ENCODE measurements at places on chromosomes 5 and 9.
A peak's percentile ranks its signal among the peaks of the same experiment; 100 is the strongest.

DNA sequence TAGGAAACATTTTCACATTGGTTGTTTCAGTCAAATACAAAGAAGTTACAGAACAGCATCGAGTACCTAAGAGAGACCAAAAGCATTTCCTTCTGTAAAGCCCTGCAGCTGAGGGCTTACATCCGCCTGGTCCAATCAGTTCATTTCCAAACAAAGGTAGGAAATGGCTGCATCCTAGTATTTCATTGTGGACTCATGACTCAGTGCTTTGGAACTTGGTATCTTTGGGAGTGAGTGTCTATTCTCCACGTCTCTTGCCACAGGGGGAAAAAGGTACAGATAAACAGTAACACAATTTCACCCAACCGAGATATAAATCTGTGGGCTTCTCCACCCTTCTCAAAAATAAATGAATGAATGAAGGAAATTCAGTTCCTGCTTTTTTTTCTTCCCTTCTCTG lies 75.4 kb downstream of the NFIB start:
- DNase-seq: peak; percentile 85

- DNase-seq: no peak
Observed at GRCh38 chr9:7210854-7211637, 453.3 kb downstream of the KDM4C start.

DNA sequence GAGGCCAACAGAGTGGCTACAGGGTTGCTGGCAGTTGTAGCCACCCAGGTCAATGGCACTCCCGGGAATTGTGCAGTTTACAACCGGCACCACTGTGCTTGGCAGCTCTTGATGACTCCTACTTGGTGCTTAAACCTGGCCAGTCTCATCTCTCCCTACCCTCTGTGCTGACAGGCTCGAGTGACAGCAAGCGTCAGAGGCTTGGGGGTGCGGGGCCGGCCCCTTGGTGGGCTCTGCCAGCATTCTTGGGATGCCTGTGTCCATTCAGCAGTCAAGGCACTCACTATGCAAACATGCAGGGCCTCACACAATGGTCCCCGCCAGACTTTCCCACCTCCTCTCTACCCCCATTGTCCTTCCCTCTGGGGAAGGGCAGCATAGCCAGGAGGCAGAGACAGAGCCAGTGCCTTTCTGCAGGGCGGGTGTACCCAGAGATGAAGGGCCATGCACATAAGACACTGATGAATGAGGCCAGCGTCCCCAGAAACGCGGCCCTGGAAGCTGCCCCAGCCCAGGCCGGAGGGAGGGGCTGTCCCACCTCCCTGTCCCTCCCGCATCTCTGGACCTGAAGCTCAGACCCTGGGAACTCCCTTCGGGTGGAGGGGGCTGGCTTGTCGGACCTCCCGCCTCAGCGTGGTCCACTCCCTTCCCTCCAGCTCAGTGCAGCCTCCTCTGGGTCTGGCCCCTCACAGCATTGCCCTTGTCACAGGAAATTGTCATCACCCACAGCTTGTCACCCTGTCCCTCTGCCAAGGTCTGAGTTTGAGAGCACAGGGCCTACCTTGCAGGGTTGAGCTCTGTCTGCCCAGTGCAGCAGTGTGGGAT lies 26.4 kb upstream of the NOTCH1 start:
- no peak for DNase-seq

- no peak for DNase-seq
Observed at GRCh38 chr9:135443797-135444425, 35.7 kb upstream of the PPP1R26 start.

GRCh38 chr5:116998024-116998423 lies 423.4 kb upstream of the SEMA6A start:
- no peak for DNase-seq

DNA sequence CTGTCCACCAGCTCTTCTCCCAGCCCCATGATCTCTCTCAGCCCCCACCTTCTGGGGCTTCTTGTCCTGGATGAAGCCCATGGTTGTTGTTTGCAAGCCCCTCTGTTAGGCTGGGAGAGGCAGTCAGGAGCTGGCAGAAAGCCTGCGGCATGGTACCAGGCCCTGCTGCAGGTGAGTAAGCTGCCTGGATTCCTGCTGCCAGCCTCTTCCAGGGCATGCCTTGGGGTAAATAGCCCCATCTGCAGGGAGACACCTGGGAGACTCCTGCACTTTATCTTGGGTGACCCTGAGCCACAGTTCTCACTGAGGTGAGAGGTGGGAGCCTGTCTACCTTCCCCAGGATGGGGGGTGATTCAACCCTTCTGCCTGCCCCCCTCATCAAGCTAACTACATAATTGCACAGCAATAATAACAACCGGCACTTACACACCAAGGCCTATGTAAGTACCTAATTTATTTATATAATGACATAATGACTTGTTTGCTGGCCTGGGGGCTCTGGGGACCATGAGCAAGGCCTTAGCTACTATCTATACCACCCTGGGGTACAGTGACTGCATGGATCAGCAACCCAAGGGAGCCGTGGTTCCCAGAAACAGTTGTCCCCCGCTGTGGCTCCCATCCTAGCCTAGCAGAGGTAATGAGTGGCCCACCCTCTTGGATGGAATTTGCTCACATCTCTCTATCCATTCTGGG lies 116.0 kb downstream of the PSD2 start:
- peak; percentile 26 for DNase-seq

GRCh38 chr9:115964710-115965347 lies 188.8 kb upstream of the PAPPA start:
- no peak for DNase-seq

GRCh38 chr5:141605523-141606277 lies 13.1 kb downstream of the DIAPH1 start:
- no peak for DNase-seq

DNA sequence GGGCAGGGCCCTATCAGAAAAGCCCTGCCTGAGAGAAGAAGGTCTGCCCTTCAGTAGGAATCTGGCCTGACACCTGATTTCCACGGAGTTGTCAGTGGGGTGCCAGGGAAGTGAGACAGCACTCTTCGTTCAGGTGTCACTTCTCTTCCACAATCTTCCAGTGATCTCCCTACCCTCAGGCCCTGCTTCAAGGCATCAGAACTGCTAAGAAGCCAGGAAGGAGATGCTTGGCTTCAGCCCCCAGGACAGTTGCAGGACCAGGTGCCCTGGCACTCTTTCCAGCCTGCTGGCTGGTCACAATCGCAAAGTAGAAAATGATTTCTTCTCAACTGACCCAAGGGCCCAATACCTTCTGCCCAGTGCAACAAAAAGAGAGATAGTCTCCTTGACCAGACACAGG lies 50.3 kb downstream of the SPOCK1 start:
- DNase-seq: no peak

- DNase-seq: no peak
Observed at GRCh38 chr9:97039514-97039860, 545 bp upstream of the CTSV start.

- DNase-seq: no peak
Observed at GRCh38 chr9:93902051-93902779, 52.9 kb downstream of the BARX1 start.

DNA sequence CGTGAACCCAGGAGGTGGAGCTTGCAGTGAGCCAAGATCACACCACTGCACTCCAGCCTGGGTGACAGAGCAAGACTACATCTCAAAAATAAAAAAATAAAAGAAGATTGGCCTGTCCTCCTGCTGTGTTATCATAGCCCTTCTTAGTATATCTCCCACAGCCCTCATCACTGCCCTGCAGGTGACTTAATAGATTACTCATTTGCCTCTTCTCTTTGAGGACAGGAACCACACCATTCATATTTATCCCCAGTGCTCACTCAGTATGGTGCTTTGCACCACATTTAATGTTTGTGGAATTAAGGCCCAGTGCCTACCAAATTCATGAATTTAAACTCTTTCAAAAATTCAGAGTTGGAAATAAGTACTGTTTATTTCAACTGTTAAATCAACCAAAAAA lies 10.3 kb downstream of the IDNK start:
- no peak for DNase-seq

GRCh38 chr9:125558453-125559092 lies 148.4 kb downstream of the MAPKAP1 start:
- peak; percentile 58 for DNase-seq

DNA sequence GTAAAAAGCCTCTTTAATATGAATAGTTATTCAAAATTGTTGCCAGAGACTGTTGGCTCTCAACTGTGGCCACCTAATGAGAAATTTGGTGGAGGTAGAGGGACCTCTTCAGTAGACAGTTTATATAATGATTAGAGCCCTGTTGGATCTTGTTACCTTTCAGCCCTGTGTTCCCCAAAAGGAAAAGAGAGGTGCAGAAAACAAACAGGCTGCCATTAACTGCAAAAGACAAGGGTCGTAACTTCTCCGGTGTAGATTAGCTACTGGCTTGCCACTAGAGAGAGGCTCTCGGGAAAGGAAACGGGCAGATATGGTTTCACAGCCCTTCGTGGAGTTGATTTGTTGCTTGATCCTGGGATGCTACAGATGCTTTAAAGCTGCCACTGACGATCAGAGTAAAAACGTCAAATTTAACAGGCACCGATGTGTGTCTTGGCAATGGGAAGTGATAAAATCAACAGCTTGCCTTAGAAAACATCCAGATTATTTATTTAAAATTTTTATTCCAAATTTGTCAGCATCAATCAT lies 7.8 kb downstream of the FST start:
- no peak for DNase-seq

DNA sequence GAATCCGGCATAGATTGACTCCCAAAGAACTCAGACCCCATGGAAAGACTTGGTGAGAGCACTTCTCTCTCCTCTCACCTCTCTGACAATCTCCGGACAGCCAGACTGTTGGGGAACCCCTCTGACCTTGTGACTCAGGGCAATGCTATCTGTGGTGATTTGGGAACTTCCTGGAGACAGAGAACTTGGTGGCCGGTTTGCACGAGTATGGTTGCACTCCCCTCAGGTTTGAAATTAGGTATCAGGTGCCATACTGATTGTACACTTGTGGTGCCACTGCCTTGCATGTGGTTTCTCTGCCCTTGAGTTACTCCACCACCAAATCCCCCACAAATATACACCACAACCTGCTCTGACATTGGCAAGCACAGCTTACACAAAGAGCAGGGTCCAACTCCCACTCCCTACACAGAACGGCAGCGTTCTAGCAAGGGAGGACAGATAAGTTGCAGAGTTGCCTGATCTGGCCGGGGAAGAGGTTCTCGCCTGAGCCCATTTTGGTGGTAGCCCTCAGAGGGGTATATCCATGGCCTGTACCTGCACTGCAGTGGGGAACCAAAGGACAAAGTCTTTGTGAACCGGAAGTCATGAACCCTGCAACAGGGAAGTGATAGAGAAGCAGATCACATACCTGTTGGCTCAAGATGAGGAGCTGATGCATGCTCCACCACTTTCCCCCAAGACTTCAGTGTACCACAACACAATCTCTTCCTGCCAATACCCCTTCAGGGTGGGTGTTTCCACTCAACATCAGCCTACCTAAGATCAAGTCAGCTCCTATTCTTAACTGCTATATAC lies 255.1 kb downstream of the MCTP1 start:
- no peak for DNase-seq

DNA sequence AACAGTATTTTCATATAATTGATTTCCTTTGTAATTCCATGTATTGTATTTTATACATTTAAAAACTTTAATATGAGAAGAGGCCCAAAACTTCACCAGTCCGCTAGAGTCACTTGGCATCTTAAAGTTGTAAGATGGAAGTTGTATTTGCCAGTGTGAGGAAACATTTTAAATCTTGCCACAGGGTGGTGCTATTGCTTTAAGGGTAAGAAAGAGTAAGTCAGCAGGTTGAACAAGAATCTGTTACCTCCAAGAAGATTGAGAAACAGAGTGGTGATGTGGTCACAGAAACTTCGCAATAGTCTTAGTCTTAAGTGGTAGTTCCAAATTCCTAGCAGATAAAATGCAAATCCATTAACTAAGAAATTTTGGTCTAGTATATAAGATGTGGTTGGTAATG lies 39.8 kb upstream of the RANBP6 start:
- DNase-seq: peak; percentile 86

DNA sequence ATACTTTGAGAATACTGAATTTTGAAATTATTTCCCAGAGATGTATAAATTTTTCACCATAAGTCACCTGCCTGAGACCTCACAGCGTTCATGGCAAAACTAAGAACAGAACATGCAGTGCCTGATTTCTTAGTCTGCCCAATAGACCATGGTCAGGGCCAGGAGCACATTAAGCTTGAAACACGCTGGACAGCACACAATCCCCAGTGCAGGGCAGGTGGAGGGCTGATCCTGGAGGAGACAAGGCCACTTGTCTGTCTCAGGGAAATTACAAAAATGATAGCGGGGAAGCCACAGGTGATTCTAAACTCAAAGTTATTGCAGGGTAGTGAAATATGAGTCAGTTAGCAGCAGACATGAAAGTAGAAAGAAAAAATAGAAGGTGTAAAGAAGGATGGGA lies 18.6 kb upstream of the ENC1 start:
- DNase-seq: no peak

- DNase-seq: peak; percentile 23
Observed at GRCh38 chr9:135370411-135371375, 108.9 kb upstream of the PPP1R26 start.

DNA sequence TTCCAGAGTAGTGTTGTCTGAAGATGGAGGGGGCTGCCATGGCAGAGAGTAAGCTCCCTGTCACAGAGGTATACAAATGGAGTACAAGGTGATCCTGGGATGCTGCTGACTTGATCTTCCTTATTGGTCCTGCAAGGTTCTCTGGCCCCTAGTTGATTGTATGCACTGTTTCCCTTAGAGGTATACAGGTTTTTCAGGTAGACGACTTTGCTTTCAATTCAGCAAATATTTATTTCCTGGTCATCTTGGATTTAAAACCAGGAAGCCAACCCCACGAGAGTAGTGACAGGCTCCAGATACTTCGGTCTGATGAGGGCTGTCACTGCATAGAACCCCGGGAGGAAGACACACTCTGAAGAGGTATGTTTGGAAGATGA lies 16.5 kb upstream of the TRIM14 start:
- DNase-seq: no peak

DNA sequence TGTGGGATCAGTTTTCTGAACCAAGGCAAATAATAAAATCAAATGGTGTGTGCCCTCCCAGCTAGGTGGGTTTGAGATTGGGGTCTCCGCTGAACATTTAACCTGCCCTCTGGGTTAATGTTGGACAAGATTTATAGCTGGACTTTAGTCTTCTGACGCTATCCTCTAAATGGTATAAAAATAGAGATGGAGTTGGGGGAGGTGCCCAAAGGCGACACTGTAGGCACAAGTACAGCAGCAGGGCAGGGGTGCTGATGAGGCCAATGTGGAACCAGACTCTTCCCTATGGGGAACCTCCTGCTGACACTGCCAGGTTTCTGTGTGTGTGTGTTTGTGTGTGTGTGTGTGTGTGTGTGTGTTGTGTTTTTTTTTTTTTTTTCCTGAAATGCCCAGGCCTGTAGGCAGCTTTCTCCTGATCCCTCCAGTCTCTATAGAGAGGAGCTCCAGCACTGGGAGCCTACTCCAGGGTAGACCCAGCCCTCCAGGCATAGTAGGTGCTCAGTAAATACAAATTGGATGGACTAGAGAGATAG lies 37.9 kb downstream of the PCDH1 start:
- DNase-seq: no peak

GRCh38 chr5:5105531-5105930 lies 34.6 kb upstream of the ADAMTS16 start:
- DNase-seq: peak; percentile 1
